ENCODE measurements at places on chromosomes 4 and X.
A peak's percentile ranks its signal among the peaks of the same experiment; 100 is the strongest.

DNA sequence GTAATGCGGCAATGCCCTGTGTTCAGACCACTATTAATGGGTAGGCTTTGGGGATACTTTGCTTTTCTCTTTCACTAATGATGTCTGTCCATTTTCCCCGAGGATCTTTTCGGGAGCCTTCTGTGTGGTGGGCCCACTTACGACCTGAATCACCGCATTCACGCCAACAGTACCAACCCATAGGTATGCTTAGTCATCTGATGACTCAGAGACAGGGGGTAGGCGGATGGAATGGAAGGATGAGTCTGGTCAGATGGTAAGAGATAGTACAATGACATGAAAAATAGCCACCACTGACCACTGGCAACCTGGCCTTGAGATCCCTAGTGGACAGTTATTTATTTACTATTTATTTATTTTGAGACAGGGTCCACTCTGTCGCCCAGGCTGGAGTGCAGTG lies 76.0 kb upstream of the DHRSX start:
- DNase-seq, result no peak

- DNase-seq, result peak; percentile 46
Observed at GRCh38 chrX:136193771-136194170, 46.4 kb downstream of the FHL1 start.

DNA sequence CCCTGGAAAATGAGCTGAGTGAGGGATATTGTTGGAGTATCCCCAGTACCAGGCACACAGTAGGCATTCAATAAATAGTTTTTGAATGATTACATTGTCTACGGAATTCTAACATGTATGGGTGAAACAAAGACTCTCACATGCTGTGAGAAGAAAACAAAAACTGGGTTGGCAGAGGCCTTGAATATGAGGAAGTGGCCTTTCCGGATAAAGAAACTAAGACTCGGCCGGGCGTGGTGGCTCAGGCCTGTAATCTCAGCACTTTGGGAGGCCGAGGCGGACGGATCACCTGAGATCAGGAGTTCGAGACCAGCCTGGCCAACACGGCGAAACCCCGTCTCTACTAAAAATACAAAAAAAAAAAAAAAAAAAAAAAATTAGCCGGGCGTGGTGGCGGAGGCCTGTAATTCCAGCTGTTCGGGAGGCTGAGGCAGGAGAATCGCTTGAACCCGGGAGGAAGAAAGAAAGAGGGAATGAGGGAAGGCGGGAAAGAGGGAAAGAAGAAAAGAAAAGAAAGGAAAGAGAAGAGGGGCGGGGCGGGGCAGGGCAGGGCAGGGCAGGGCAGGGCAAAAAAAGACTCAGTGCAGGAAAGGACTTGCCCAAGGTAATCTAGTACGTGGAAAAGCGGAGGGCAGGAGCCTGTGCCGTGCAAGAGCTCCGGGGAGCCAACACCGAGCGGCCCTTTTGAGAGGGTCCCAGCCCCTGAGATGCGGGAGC lies 689 bp upstream of the TMA16 start:
- no peak for DNase-seq

DNA sequence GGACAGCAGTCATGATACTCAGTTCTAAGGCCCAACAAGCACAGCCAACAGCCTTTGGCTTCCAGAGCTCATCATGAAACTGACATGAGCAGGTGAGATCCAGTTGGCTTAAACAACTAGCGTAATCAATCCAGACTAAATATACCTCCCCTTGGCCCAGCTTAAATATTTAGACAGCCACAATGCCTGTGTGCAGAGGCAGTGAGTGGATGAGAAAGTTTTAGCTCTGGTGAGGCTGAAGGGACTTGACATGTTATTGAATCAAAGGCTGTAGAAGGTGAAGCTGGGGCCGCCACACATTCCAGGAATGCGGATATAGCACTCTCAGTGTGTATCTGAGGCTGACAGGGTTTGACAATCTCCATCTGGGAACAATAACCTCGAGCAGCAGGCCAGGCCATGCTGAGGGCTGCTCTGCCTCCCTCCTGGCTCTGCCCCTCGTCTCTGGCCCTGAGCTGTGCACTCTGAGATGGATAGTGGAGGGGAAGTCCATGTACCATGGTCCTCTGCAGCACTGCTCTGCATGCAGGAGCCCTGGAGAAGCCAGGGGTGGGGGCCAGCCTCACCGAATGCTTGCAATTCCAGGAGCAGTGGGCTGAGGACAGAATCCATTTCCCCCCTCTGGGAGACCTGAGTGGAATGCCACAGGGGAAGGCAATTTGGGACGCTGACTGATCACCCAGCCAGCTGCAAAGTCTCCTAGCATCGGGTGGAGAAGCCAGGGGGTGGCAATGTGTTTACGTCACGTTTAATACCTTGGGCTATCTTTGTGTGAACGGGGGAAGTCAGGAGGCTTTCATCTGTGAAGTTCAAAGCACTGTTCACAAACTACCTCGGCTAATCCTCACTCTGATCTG lies 37.3 kb upstream of the RASL11B start:
- DNase-seq, result no peak

- no peak for DNase-seq
Observed at GRCh38 chrX:47596256-47596655, 14.0 kb downstream of the TIMP1 start.

DNA sequence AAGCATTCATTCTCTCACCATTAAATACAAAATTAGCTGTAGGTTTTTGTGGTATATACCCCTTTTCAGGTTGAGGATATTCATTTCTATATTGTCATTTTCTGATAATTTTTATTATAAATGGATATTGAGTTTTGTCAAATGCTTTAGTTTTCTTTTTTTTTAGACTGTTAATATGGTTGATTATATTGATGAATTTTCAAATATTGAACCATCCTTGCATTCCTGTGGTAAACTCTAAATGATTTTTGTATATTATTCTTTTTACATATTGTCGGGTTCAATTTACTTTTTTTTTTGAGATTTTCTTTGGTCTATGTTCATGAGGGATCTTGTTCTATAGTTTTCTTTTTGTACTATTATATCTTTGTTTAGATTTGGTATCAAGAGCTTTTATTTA lies 165.1 kb downstream of the GPAT3 start:
- no peak for DNase-seq

- no peak for DNase-seq
Observed at GRCh38 chr4:107562316-107562715, 157.7 kb downstream of the PAPSS1 start.

DNA sequence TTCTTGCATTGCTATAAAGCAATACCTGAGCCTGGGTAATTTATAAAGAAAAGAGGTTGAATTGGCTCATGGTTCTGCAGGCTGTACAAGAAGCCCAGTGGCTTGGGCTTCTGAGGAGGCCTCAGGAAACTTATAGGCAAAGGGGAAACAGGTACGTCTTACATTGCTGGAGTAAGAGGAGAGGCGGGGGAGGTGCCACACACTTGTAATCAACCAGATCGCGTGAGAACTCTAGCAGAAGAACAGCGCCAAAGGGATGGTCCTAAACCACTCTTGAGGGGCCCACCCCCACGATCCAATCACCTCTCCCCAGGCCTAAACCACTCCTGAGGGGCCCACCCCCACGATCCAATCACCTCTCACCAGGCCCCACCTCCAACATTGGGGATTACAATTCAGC lies 50.6 kb upstream of the SHOX start:
- DNase-seq, result no peak

DNA sequence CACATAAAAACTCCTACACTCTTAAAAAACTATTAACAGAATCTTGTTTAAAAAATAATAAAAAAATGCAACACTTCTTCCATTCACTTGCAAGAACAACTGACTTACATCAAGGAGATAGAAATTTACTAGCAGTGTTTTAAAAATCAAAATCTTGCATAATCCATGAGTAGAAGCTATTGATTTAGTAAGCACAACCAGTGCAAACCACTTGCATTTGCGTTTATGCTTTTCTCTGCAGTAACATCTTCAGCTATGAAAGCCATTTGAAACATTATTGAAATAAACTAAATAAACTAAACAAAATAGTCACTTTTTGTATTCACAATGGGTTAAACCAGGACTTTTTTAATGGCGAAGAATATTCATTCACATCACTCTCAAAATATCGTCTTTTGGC lies 389.2 kb upstream of the EMCN start:
- DNase-seq, result no peak

DNA sequence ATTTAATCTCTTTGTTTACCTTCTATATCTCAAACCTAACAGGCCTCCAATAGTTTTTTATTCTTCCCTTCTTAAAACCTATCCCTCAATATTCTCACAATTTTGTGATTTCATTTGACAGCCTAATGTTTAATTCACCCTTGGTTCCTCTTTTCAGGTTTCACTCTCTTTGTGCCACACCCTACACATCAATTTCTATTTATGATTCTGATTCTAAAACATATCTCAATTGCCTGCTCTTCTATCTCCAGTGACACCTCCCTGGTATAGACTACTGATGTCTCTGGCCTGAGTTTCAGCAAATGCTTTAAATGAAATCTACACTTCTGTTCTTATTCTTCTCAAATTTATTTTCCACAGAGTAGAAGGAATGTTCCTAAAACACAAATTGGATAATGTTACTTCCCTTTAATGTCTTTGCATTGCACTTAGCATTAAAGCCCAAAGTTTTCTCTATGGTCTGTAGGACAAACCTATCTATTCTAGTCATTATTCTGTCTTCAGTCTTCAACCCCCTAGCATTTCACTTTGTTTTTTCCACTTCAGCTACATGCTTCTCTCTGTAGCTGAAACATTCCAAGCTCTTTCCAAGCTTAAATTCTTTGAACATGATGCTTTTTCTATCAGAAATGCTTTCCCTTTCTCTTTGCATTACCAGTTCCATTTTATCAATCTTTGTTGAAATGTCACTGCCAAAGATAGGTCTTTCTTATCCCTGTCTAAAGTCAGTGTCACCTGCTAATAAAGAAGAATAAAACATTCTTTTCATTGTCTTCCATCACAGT lies 622.0 kb downstream of the CENPC start:
- DNase-seq, result no peak

- DNase-seq, result no peak
Observed at GRCh38 chrX:19122641-19123009, 357 bp upstream of the ADGRG2 start.
